ENCODE measurements at places on chromosomes 2 and 18. TPM values are rescaled to one million over a fixed set of nuclear protein-coding genes. Genes with fewer than 3 reads are reported as not detected.

DNA sequence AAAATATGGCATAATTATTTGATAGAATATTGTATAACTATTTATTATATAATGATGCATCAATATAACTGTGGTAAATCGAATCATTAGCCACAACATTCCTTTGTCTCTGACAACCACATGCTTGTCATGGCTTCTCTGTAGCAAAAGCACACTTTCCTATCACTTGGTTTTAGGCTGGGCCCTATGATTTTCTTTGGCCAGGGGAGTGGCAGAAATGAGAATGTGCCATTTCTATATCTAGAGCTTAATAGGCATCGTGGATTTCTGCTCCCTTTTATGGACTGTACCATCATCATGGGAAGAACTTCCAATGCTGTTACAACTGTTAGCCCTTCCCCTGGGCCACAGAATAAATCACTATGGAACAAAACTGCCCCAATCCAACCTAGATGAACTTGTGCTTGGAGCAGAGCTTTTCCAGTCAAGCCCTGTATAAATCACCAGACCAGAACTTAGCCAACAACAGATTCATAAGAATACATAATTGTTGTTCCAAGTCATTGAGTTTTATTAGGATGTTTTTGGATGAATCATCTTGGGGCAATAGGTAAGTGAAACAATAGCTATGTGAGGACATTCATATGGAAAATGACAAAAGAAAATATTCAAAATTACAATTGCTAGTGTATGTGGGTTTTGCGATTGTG is 715.8 kb downstream of the ERBB4 start:
- DNase-seq, result peak; percentile 32

Gene CD226
- 0.42 TPM for polyA plus RNA-seq

DNA sequence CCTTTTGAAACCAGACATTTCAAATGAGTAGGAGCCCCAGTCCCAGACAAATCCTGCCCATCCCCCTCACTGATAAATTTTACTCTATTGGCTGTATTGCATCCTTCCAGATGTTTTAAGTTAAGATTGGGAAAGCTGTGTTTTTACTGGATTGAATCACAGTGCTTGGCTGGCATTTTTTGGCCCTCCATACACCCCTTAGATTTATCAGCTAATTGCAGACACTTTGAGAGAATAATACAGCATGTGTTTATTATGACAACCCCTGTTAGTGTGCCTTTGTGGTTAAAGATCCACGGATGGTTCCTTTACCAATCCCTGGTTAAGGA is 74.9 kb downstream of the ANTXR1 start:
- peak; percentile 64 for DNase-seq

DNA sequence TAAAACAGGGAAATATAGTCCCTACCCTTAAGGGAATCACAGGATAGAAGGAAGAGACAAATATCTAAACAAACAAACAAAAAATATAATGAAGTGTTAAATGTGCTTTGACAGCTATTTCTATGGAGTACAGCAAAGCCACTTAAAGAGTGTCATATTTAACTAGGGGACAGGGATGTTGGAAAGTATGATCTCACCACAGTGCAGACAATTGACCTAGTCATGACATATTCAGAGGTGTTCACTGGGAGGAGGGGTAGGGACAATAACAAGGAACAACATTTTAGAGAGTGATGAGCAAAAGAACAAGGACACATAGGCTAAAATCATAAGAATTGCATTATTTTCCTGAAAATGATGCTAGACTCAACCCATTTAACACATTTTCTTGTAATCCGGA is 107.5 kb downstream of the TMEM163 start:
- no peak for DNase-seq

DNA sequence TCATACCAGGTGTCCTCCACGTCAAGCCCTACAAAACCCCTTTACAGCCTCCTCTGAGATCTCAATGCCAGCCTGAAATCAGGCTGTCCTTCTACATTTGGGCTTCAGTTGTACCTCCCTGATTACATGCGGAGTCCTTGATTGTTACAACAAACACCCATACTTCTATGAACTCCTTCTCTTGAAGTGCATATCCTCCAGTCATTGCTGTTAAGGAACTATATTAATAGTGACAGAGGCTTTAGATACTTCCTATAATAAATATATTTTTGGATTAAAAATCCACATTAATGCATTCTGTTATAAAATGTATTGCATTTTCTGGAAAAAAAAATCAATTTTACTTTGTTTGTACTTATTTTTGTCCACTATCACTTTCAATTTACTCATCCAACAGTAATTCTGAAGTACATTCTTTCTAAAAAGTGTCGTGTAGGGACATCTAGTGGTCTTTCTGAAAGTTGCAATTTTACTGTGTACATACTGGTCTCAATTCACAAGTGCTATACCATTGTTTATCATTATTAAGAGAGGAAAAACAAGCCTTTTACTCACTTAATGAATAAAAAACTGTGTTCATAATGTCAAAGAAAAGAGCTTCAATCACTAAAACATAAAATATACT is 316.4 kb downstream of the DSEL start:
- DNase-seq, result peak; percentile 50

GRCh38 chr2:38446418-38446817 is 69.3 kb upstream of the ATL2 start:
- no peak for DNase-seq

- DNase-seq, result no peak
These were observed 131.0 kb upstream of the CHAC2 start for GRCh38 chr2:53636596-53636995.

- no peak for DNase-seq
These were observed 89.3 kb downstream of the SPP2 start for GRCh38 chr2:234139755-234140154.

- no peak for DNase-seq
These were observed 304.1 kb upstream of the TNP1 start for GRCh38 chr2:217163987-217164386.

Gene ANKRD30BL
- not detected for polyA plus RNA-seq

DNA sequence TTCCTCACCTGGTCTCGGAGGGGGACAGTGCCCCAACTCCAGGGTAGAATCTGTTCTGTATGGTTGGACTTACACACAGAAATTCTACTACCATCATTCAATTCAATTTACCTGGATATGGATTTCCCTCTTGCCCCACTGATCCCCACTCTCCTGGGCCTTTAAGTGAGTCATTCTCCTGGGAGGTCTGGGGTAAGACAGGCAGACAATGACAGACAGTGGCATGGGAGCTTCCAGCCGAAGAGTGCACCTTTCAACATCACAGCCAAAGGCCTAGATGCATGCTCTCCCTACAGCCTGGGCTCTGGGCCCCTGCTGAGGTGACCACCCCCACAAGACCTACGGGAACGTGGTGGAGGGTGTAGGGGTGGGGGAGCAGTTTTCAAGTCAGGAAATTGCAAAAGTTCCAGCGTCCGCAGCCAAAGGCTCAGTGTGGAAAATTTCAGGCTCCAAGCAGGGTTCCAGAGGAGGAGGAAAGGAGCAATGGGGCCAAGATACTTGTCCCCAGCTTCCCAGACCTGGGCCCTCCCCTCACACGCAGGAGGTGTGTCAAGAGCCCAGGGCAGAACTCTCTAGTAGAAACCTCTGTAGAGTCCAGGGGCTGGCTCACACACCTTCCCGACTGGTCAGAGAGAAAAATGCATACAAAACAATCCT is 296.4 kb downstream of the CYP26B1 start:
- DNase-seq, result no peak

- no peak for DNase-seq
These were observed 11.1 kb downstream of the RTTN start for GRCh38 chr18:70194227-70194890.

- no peak for DNase-seq
These were observed 369.6 kb downstream of the PID1 start for GRCh38 chr2:228901531-228901930.

Gene COL6A3
- polyA plus RNA-seq, result 316 TPM

- DNase-seq, result no peak
These were observed 209.6 kb downstream of the RPRM start for GRCh38 chr2:153268941-153269461.

DNA sequence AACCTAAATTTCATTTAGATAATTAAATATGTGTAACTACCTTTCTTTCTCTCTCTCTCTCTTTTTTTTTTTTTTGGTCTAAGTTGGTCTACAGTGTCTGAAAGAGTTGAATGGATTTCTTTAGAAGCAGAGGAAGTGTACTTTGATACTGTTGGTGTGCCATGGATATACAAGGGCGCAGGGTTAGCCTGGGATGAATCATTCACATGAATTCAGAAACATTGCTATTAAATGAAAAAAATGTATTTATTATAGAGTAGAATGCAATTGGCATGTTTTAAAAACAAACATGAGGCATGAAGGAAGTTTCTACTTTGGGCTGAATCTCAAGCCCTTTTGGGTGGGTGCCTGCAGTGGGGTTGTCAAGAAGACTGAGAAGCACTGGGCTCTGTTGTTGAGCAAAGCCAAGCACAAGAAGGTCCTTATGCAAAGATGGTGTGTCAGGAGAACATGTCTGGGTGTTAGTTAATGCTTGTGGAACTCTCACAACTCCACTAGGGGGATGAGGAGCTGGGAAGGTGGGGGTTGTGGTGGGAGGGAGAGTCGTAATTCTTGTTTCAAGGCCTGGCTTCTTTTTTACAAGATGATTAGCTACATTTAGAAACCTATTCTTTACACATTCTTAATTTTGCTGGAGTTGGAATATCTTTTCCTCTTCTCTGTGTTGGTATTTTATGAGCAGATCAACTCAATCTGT is 57.9 kb downstream of the LYPD6 start:
- no peak for DNase-seq
